ENCODE measurements at places on chromosomes 4 and X.

- DNase-seq, result no peak
Observed at GRCh38 chr4:162403419-162403818, 239.6 kb upstream of the FSTL5 start.

DNA sequence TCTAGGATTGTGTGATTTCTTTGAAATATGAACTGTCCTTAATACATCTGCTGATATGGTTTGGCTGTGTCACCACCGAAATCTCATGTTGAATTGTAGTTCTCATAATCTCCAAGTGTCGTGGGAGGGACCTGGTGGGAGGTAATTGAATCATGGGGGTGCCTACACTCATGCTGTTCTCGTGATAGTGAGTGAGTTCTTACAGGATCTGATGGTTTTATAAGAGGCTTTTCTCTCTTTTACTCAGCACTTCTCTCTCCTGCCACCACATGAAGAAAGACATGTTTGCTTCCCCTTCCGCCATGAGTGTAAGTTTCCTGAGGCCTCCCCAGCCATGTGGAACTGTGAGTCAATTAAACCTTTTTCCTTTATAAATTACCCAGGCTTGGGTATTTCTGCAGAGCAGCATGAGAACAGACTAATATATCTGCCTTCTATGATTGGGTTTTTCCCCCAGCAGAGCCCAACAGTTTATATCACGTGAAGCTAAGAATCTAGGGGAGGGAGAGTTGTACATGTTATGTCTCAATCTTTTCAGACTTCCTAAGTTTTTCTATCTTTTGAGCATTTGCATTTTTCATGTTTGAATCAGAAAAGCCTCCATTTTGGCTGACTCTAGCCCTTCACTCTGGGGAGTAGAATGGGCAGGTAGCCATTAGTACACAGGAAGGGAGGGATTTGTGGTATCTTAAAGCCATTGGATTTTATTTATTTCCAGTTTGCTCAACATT is 58.9 kb downstream of the PLAC1 start:
- no peak for DNase-seq

- DNase-seq, result no peak
Observed at GRCh38 chr4:20172070-20172760, 79.5 kb upstream of the SLIT2 start.

DNA sequence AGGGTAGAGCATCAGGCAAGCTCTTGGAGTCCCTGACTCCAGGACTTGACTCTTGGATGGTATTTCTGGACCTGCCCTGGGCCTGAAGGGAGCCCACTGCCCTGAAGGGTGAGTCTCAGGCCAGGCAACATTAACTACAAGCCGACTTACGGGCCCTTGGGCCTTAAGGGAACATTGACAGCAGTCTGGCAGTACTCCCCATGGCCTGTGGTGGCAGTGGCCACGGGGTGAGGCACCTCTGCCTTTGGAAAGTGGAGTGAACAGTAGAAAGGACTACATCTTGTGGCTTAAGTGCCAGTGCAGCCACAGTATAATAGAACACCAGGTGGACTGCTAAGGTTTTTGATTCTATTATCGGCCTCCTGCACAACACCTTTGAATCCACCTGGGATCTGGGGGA is 36.3 kb downstream of the SH3BGRL start:
- no peak for DNase-seq

DNA sequence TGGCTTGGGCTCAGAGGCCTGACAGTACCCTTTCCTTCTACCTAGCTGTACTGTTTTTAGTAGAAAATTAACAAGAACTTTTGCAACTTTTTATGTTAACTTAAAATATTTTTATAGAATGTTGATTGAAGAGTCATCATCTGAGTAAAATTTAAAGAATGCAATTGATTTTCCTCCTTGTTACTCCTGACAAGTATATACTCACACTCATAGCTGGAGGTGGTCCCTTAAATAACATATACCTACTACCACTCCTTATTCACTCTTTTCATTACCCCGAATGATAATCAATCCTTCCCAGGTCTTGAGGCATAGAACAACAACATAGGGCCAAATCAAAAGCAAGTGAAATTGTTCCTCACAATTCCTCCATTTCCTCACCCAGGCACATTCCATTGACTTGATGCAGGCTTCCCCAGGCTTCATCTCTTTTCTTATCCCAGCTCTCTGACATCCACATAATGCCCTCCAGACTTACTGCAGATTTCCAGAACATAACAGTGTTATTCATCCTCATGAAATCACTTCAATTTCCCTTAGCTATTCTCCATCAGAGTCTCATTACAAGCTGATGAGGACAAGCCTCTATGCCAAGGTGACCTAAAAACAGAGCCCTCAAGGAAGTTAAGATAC is 73.2 kb upstream of the ANXA10 start:
- DNase-seq, result no peak

DNA sequence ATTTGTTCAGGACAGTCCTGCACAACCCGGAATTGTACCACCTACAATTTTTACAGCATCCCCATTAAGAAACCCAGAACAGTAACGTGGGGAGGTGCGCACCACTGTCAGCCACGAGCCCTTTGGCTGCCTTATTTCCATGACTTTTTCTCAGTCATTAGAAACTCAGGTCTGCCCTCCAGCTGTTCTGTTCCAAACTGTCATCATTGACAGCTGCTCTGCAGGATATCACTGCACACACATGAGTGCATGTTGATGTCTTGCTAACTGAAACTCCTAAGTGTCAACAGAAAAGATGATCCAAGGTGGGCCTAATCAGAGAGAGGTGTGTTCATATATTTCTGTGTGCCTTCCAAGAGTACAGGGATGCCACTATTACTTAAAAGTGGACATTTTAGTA is 123.4 kb downstream of the PARM1 start:
- DNase-seq, result no peak

DNA sequence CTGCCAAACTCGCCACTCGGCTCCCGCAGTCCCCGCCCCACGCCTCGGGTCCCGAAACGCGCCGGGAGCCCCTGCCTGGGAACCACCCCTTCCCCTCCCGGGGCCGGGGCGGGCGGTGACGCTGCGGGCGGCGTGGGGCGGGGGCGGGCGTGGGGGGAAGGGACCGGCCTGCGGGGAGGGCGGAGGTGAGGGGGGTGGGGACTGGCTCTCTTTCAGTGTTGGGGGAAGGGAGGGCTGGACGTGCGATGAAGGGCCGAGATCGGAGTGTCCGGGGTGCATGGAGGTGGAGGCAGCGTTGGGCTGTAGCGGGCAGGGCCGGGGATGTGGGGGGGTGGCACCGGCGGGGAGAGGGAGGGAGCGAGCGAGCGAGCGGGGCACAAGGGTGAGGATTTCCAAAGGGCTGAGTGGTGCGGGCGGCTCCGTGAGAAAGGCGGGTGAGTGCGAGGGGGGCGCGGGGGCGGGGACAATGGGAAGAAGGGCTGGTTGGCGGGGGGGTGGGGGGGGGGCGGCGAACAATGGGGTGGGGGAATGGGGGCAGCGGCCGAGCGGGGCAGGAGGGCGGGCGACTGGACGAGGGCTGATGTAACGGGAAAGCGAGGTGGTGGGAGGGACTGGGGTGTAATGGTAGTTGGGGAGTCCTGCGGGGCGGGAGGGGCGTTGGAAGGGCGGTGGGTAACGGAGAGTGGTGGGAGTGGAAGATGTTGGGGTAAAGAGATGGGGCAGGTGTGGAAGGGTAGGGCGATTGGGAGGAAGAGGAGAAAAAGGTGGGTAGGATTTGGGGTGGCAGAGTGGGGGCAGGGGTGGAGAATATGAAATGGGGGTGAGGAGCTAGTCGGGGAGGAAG is 578 bp downstream of the DCUN1D4 start:
- DNase-seq, result peak; percentile 92

DNA sequence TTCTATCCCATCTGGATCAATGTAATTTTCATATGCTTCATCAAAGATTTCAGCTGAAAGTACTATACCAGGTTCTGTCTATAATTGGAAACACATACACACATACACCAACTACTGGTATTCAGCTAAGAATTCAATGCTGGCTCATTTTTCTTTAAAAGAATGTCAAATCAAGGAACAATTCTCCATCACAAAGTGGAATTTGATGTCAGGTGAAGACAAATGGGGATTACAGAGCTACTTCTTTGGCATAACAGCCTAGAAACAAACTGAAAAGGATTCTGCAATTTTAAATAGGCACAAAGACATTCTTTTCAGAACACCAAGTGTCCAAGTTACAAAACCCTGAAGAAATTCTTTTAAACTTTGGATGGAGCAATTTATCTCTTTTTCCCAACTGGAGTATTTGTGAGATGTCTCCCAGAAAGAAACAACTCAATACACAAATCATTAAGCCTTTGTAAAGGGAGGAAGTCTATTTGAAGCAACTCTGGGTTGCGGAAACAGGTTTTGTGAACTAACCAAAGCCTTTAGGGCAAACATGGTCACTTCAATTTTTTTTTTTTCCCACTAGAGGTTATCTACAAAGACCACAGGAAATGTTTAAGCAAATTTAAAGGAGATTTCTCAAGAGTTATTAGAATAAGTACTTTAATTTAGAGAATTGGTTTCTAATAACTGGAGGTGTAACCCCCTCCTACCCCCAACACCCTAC is 1.9 kb upstream of the FAM9C start:
- no peak for DNase-seq

- peak; percentile 71 for DNase-seq
Observed at GRCh38 chr4:88219099-88219498, 60.7 kb upstream of the ABCG2 start.

DNA sequence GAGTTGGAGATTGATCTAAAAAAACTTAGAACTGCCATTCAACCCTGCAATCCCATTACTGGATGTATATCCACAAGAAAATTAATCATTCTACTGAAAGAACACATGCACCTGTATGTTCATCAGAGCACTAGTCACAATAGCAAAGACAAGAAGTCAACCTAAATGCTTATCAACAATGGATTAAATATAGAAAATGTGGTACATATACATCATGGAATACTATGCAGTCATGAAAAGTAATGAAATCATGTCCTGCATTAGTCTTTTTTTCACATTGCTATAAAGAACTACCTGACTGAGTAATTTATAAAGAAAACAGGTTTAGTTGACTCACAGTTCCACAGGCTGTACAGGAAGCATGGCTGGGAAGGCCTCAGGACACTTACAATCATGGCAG is 850.5 kb downstream of the TECRL start:
- no peak for DNase-seq

GRCh38 chr4:153643406-153644383 is 40.4 kb upstream of the TLR2 start:
- DNase-seq, result peak; percentile 93

- no peak for DNase-seq
Observed at GRCh38 chrX:130184857-130185256, 13.1 kb downstream of the RAB33A start.

- DNase-seq, result no peak
Observed at GRCh38 chr4:141899541-141899940, 263.2 kb downstream of the IL15 start.

DNA sequence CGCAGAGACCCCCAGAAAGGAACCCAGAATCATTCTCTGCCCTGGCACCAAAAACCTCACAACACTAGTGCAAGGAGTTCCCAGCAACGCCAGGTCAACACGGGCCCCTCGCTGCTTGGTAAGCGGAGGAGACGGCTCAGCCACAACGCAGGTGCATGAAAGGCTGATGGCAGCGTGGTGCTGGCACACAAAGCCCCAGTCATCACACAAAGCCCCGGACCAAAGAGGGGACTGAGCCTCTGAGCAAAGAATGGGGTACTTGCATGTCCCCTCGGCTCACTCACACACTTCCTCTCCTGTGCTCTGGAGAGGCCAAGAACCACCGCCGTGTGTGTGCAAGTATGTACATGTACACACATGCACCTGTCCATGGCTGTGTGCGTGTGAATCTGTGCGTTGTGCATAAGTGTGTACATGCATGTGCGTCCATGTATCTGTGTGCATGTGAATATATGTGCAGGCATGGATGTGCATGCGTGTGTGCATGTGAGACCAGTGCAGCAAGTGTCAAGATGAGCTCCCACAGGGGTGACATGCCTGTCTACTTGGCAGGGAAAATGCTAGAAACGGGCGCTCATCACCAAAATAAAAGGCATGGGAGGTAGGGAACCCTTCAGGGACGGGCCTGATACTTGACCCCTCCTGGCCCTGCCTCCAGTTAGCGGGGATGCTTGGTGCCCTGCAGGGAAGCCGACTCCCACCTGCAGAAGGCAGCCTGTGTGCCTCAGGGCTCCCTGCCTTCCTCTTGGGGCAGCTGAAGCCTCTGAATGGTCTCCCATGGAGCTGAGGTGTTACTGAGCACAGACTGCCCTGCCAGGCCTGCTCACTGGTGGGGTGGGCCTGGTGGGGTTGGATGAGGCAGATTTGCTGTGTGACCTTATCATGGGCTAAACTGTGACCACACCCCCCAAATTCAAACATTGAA is 60.4 kb downstream of the ZFYVE28 start:
- DNase-seq, result no peak

Data from Kasumi-1 (cell line).